NCI-H187 (cell line): ENCODE measurements at places on chromosomes 4 and X.

DNA sequence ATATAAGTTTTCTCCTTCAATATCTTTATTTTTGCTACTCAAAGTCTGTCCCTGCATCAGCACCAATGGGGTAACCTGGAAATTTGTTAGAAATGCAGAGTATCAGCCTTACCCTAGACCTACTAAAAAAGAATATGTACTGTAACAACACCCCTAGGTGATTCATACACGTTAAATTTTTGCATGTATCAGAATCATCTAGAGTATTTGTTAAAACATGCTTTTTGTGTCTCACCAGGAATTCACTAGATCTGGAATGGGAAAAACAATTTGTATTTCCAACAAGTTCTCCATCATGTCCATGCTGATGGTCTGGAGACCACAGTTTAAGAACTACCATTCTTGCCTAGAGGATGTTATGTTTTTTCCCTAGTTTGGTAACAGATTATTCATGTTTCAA is 196.0 kb upstream of the EDNRA start:
- no peak for DNase-seq

DNA sequence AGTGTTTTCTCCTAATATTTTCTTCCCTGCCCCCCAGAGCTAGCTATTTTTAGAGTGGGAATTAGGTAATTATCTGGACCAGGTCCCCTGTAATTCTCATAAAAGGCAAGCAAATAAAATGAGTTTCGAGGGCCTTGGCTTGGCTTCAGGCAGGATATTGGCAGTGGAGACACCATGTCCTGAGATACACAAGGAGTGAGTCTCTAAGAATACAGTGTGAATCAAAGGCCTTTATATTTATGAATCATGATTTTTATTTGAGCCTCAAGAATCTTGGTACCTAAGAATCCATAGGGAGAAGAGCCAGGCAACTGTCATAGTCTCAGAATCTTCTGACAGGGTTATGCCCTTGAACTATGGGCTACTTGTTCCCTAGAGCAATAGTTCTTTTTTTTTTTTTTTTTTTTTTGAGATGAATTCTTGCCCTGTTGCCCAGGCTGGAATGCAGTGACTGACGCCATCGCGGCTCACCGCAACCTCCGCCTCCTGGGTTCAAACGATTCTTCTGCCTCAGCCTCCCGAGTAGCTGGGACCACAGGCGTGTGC is 205.4 kb downstream of the LDB2 start:
- no peak for DNase-seq

GRCh38 chr4:8915201-8916200 is 43.9 kb upstream of the HMX1 start:
- DNase-seq: no peak

- no peak for DNase-seq
Observed at GRCh38 chr4:186778134-186778533, 54.5 kb upstream of the FAT1 start.

DNA sequence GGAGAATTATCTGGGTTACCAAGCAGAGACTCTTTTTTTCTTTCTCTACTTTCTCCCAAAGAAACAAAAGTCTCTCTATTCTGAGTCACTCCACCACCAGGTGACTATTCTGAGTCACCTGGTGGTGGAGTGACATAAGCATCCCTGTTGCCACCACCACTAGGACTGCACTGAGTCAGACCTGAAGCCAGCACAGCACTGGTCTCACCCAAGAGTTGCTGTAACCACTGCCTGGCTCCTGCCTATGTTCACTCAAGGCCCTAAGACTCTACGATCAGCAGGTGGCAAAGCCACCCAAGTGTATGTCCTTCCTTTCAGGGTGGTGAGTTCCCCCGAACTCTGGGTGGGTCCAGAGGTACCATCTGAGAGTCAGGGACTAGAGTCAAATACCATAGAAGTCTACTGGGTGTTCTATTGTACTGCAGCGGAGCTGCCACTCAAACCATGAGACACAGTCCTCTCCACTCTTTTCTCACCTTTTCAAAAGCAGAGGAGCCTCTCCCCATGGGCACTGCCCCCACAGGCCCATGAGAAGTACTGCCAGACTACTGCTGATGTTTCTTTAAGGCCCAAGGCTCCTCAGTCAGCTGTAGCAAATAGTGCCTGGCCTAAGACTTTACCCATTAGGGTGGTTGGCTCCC is 209.6 kb upstream of the IRS4 start:
- DNase-seq: no peak

GRCh38 chrX:48971249-48972219 is at the start of gene KCND1:
KCND1 (minus strand) TSS chrX:48971844; CDS start chrX:48970271, 1,573 bp downstream.
- DNase-seq: no peak

DNA sequence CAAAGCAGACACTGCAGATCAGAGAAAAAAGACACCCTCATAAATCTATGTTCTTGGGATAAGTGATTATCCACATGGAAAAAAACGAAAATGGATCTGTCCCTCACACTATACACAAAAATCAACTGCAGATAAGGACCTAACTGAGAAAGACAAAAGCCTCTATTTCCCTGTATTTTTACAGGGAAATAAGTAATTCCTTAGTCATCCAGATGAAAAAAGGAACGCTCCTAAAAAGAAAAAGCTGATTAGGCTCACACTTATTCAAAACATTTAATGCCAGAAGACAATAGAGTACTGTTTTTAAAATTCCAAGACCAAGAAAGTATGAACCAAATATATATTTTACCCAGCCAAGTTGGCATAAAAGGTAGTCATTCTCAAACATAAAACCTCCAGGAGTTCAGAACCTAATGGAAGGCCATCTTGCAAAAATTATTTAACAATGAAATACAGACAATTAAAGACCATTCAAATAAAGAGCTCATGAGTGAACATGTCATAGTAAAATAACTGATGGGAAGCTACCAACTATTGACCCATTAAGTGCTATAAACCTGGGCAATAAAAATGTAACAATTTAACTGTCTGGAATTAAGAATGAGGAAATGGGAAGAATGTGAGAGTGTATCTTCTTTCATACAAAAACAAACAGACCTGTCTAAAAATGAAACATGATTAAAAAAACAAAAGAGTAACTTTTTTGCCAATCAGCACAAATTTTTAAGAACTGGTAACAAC is 20.4 kb downstream of the PAPSS1 start:
- DNase-seq: no peak

DNA sequence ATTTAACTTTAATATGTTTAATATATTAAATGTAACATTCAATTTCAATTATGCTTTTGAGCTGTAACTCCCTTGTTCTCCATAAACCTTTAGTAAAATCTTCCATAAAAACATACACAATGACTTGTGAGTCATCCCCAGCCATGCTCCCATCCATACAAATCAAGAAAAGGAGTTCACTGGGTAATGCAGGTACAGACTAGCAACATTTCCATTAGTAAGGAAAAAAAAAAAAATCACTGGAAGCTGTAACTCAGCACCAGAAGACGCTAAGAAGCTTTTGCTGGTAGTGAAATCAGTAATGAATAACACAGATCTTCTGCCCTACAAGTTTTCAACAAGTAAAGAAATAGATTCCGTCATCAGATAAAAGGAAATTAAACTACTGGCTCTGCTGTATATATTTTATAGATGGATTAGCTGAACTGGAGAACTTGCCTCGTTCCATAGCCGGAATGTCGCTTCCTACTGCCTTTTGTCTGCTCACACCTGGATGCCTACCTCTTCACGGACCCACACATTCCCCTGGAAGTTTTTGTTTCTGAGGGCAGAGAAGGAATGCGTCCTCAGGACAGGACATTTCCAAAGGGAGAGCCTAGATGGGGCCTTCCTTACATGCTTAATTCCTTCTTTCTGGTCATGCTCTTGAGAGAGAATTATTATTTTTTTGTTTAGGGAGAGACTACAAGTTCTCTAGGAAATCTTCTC is 298.4 kb upstream of the ANKRD50 start:
- no peak for DNase-seq

DNA sequence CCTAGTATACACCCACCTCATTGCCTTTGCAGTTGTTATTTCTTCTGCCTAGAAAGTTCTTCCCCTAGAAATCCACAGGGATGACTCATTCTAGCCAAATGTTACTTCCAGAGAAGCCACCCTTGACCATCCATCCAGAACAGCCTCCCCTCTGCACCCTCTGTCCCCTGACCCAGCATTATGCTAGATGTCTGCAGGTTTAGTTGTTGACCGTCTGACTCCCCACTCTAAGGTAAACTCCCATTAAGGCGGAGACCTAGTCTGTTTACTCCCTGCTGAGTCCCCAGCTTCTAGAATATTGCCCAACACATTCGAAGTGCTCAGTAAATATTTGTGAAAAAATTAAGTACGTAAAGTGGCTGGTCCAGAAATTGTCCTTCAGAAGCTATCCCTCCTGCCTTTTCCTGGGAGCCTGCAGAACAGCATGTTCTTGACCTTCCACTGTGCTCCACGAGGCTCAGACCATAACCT is 11.0 kb downstream of the SRD5A3 start:
- DNase-seq: no peak

DNA sequence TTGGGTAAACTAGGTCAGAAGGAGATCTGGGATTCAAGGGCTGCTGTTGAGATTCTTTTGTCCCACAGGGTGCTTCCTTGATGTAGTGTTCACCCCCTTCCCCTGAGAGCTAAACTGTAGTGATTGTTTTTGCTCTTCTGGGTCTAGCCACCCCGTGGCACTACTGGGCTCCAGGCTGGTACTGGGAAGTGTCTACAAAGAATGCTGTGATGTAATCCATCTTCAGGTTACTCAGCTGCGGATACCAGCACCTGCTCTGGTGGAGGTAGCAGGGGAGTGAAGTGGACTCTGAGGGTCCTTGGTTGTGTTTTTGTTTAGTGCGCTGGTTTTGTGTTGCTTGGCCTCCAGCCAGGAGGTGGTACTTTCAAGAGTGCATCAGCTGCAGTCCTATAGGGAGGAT is 365.5 kb downstream of the ZNF674 start:
- no peak for DNase-seq

- DNase-seq: no peak
Observed at GRCh38 chr4:143768007-143768591, 67.6 kb upstream of the FREM3 start.

DNA sequence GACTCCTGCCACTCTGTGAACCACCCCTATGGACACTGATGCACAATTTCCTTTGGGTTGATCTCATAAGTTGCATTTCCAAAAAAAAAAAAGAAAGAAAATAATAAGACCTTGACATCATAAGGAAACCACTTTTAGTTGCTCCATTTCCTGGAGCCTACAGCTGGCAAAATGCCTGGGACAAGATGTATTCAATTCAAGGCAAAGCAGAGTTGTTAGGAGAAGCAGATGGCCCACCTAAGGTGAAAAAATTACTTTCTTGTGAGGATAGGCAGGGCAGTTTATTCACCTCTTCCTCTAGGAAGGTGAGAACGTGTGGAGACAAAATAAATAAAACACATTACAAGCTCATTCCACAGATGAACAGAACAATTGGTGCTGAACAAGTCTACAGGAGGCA is 14.1 kb upstream of the SCRG1 start:
- DNase-seq: no peak

- no peak for DNase-seq
Observed at GRCh38 chr4:33071535-33071934, 2351.4 kb downstream of the PCDH7 start.

DNA sequence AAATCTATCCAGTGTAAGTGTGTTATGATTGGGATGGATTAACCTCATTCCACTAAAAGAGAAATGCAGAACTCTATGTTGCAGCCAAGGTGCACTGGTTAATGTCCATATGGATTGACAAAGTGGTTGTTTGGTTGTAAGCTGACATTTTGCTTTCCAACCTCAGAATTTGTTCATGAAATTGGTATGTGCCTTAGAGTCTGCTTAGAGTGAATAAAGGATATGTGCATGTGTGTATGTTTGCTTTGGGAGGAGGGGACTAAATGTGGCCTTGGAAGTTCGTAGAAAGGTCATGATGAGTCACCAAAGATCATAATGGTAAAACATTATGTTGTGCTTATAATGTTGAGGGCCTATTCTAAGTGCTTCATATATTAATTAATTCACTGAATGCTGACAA is 44.1 kb upstream of the MBNL3 start:
- DNase-seq: no peak

DNA sequence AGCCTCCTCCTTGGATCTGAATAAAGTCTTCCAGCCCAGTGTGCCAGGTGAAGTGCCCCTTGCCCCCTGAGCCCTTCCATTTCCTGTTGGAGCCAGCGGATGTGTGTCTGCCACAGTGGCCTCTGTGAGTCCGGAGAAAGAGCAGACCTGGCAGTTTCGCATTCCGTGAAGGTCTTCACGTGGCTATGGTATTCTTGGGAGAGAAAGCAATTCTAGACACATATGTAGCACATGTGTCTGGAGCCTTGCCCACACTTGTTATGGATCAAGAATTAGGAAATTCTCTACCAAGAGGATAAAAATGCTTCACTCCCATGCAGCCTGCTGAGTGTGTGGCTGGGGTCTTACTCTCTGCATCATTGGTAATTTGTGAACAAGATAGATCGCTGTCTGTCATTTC is 130.9 kb downstream of the REPS2 start:
- no peak for DNase-seq

DNA sequence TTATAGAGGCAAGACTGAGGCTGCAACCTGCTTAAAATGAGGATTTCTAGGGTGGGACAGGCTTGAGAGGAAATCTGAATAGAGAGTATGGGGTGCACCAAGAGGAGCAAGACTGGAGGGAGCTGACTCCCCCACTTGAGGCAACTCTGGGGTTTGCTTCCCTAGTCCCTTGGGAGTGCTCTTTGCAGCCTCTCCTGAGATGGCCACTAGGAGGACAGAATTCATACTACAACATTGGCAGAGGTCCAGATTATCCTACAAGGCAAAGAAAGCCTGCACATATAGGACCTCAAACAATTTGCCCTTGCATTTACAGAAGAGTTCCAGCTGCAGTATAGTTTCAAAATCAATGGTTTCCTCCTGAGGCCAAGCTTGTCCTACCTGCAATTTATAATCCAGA is 830.9 kb downstream of the TECRL start:
- DNase-seq: no peak

- no peak for DNase-seq
Observed at GRCh38 chrX:131058136-131058868, at the start of gene ARHGAP36. ARHGAP36 (plus strand) TSS chrX:131058346; CDS start chrX:131081666, 23,320 bp downstream.

- no peak for DNase-seq
Observed at GRCh38 chrX:78595901-78596502, 63.1 kb downstream of the RTL3 start.

- DNase-seq: no peak
Observed at GRCh38 chr4:53116954-53117353, 248.9 kb downstream of the SCFD2 start.

DNA sequence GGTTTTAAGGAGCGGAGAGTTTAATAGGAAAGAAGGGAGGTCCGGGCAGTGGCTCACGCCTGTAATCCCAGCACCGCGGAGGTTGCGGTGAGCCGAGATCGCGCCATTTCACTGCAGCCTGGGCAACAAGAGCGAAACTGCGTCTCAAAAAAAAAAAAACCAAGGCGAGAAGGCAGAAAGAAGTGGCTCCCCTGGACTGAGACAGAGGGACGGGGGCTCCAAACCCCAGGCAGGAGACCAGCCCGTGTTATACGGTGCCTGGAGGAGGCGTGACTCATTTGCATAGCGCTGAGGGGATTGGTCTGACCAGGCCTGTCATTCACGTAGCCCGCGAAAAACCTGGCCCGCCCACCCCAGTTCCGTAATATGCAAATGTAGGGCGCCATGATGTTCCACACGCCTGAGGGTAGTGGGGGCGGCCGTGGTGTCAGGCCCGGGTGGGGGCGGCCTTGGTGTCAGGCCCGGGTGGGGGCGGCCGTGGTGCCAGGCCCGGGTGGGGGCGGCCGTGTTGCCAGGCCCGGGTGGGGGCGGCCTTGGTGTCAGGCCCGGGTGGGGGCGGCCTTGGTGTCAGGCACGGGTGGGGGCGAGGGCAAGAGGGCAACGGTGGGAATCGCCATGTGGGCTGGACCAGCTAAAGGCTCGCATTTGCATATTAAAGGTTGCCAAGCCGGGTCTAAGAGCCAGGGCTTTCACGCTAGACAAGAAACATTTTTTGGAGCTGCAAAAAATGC is 2.1 kb downstream of the PLCXD1 start:
- DNase-seq: no peak
